HL-60 (cell line): ENCODE measurements at places on chromosomes 7 and 10.
A peak's percentile ranks its signal among the peaks of the same experiment; 100 is the strongest.

DNA sequence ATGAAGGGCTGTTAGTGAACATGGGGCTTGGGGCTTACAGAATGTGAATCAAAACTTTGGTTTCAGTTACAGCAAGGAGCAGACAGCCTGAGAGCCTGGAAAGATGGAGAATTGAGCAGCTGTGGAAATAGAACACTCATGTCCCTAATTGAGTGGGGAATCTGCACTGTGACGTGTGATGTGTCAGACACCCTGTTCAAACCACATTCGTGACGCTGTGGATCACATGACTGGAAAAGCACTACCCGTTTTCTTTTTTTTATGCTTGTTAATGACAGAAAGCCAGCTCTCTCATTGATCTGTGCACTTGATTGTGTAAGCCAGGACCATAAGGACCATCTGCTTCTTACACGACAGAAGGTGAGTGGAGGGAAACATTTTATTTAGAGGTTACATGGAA, 15.1 kb upstream of the TBX20 start:
- no peak for DNase-seq

- DNase-seq, result no peak
Observed at GRCh38 chr7:45033931-45034290, 33.9 kb downstream of the CCM2 start.

- DNase-seq, result no peak
Observed at GRCh38 chr7:94433224-94433623, 38.5 kb downstream of the COL1A2 start.

GRCh38 chr10:22534849-22535604, 179.4 kb downstream of the PIP4K2A start:
- no peak for DNase-seq

DNA sequence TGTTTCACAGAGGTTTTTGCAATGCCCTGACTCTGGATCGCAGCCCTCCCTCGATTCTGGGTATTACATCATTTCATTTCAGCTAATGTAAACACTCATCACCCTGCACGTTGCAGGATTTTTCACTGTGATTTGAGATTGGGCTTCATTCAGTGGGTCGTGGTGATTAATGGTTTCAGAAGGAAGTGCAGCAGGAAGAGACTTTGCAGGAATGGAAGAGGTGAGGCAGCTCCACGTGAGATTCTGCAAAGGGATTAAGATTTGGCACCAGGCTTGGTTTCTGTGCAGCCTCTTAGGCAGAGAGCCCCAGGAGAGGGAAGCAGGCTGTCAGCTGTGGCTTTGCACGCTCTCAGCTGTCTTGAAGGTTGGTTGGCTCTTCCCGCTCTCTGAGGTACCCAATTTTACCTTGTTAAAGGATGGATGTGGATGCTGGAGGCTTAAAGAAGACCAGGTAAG, 95.2 kb downstream of the PLCE1 start:
- no peak for DNase-seq

DNA sequence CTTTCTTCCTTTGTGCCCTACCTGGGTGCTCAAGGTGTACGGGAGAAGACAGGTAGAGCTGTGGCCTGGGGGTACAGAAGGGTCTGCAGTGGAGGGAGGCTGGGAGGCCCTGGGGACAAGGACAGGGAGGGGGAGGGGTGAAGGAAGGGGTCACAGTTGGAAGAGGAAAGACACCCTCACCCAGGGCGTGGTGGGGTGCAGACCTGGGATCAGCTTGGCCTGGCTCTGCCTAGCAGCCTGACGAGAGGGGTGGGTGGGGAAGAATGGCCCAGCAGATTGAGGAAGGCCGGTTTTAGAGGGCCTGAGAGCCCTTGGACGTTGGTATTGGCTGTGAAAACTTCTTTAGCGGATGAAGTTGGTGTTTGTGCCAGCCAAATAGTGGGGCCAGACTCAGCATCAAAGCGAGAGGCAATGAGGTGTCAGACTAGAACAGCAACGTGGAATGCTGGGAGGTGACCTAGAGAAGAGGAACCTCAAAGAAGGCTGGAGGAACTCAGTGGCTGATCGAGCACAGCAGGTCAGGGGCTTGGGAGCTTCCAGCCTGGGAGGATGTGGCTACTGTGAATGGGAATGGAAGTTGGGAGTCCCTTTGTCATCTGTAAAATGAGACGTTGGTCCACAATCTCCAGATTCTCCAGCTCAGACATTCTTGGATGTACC, 18.1 kb upstream of the TRIM8 start:
- no peak for DNase-seq

DNA sequence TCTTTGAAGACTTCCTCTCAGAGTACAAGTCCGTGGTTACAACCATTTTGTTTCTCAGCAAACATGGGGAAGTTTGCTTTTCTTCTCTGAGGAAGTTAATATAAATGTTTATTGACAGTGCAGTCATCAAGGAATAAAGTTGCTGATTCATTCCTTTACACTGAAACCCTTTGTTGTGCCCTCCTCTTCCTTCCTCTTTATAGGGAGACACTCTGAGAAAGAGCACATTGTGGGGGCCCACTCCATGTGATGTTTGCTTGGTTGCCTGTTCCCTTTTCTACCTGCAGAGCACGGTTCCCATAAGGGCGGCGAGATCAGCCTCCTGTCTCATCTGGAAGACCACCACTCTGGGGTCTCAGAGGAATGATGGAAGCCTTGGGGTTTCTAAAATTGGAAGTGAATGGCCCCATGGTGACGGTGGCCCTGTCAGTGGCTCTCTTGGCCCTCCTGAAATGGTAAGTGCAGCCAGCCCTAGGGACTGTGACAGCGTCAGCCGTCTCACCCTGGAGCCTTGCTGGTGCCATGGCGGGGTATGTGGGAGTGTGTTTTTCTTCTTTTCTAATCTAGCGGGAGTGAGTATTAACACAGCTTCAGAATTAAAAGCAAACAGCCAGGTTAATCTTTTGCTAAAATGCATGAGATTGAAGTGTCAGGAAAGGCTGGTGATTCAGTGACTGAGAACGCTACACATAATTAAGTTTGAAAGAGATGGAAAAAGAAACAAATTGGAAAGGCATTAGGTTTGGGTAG, at the start of gene TBXAS1:
TBXAS1 (plus strand) TSS at position 240 of the 750 bp plus-strand sequence; CDS start at position 367, 127 bp downstream.
- DNase-seq, result peak; percentile 87

DNA sequence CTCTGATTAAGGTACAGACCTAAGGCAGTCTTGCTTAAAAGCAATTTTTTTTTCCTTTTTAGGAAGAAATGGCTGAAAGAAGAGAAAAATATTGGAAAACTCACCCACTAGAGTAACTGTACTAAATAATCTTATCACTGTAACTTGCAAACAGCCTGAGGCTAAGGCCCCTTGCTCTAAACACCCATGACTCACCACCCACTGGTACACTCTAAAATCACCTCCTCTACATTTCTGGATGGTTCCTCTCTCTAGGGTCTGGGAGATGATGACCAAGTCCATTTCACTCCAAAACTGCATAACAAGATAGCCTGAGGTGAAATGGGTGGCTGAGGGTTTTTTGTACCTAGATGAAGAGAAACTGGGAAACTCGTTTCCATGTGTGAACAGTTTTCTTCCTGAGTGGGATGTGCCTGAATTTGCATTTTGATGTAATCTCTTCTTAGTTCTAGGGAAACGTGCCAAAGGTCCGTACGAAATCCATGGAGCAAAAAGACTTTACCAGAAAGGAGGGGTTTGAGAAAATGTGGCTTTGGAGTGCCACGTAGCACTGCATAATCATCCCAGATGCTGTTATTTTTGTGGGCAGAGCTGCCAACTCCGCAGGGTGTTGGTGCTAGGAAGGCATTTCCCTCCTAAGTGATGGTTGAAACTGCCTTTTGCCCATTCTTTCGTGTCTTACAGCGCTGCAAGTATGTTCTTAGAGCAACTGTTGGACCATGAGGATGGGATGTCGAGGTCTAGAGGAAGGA, 113.5 kb upstream of the C10orf90 start:
- no peak for DNase-seq

DNA sequence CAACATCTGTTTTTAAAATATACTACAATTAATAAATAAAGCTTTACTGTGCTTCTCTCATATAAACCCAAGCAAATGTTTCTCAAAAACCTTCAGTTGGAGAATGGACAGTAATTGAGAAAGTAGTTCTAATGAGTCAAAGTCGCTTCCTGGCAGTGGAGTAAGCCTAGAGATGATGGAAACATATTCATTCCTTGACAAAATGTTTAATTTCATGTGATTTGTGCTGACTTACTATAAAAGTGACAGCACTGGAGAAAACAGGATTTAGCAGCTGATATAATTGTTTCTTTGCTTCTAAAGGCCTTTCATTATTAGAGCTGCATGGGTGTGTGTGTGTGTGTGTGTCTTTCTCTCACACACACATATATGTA, 9.0 kb downstream of the ELMO1 start:
- DNase-seq, result no peak

DNA sequence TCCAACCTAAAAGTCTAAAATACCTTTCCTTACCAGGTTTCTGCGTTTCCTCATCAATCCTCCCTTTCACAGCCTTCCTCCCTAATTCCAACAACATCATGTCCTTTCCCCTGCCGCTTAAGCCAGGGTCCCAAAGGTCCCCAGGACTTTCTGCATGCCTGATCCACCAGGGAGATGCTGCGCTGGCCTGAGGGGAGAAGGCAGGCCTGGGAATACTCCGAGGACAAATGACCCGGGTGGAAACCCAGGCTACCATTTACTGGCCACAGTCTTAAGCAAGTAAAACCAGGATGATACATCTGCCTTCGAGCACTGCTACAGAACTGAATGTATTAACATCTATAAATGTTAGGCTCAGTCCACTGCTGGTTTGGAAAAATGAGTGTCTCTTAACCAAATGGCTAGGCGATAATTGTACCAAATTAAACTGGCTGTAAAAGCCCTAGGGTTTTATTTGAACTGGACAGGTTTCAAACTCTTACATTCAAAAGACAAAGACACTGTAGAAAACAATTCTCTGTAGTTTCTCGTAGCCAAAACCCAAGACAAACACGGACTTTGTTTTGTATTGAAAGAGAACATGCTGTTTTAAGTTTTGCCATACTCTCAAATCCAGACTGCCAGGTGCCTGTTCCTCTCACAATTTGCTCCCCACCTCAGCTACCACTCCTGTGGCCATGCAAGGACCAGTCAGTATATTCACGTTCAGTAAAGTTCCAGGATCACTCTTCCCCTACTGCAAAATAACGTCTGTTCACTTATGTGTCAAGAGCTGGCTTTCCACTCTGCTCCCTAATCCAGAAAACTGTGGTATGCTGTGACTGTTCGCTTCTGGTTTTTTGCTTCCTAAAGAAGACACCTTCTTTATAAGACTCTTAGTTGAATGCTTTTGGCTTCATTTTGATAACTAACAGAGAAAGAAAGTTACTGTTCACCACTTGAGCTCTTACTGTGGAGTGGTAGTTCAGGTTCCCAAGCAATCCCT, 145.7 kb downstream of the RNF216 start:
- DNase-seq, result no peak

DNA sequence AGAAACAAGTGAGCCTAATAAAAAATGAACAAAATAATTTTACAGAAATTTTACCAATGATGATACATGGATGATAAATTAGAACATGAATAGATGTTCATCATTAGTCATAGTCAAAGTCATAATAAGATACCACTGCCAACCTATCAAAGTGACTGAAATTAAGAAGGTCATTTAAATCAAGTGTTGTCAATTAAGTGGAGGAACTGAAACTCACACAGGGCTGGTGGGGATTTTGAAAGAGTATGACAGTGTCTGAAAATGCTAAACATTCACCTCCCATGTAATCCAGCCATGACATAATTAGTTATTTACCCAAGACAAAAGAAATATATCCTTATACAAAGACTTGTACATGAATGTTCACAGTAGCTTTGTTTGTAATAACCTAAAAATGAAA, 57.1 kb upstream of the DYNC1I1 start:
- DNase-seq, result no peak

DNA sequence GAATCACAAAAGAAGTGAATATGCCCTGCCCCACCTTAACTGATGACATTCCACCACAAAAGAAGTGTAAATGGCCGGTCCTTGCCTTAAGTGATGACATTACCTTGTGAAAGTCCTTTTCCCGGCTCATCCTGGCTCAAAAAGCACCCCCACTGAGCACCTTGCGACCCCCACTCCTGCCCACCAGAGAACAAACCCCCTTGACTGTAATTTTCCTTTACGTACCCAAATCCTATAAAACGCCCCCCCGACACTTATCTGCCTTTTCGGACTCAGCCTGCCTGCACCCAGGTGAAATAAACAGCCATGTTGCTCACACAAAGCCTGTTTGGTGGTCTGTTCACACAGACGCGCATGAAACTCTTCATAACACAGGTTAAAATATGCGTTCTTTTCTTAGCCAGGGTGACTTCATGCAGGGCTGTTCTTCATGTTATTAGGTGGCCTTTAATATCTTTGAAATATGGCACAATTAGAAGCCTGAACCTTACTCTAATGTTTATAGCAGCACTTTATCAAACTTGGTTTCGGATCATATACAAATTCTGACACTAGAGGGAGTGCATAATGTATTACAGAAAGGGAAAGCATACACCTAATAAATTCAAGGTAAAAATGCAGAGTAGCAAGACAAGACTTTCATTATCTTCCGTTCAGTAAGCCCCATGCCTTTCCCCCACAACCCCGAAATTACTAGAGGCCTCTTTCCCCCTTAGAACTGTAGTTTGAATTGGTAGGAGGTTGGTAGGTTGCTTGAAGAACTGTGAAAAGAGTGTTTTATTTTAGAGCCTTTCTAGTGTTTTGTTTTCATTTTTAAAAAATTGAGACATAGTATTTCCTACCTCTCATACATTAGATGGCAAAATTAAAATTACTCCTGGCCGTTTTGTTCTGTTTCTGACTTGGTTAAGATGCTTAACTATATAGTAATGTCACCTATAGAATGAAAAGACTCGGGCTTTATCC, 117.9 kb downstream of the NPY start:
- no peak for DNase-seq

GRCh38 chr10:86203162-86203905, 163.3 kb downstream of the GRID1 start:
- no peak for DNase-seq

DNA sequence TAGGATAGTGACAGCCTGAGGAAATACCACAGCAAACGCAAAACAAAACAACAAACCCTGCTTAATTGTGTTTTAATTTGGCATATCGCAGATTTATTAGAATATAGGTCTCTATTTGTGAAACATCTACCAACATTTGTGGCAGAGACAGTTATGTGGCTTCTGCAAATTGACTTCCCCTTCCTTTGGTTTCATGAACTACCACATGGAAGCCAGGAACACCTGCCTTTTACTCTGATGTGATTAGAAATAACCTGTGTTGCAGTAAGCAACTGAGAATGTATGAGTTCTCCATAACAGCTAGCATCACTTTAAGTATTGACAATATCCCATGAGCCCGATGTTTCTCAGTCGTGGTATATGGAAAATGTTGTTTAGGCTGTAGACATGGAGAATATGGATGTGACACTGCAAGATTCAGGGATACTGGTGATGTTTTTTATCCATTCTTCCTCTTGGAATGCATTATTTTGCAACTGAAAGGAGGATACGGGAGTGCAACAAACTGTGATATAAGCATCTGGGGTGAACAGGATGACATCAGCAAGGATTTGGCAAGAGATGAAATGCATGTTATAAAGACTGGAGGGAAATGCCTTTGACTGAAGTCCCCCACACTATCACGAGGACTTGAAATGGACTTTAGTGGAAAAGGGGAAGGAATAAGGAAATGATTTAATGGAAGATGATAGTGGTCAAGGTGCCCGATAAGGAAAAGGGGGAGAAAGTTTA, 95.9 kb downstream of the CUBN start:
- DNase-seq, result no peak
